Activated CD4-positive, alpha-beta T cell treated with anti-CD3 and anti-CD28 coated beads, Interleukin-2, amount 50 U/mL, for 48 hours (primary cell): ENCODE measurements at places on chromosomes 5 and 9.

GRCh38 chr5:151717416-151717815 lies 30.7 kb upstream of the SPARC start:
- no peak for DNase-seq

GRCh38 chr5:76757049-76757448 lies 41.1 kb downstream of the F2R start:
- no peak for DNase-seq

- DNase-seq: no peak
Observed at GRCh38 chr9:114303977-114304376, 18.9 kb upstream of the ORM1 start.

GRCh38 chr5:165143741-165144140 lies 1638.3 kb downstream of the MAT2B start:
- no peak for DNase-seq

- DNase-seq: no peak
Observed at GRCh38 chr5:132205385-132206125, 22.1 kb downstream of the P4HA2 start.
